Right ventricle myocardium superior (tissue), 1 donor: ENCODE measurements at places on chromosomes 6 and 20.

- DNase-seq: peak; percentile 31
These were observed 24.4 kb downstream of the PCMTD2 start for GRCh38 chr20:64279826-64280459.

GRCh38 chr6:137547186-137547585 lies 53.0 kb upstream of the OLIG3 start:
- no peak for DNase-seq

DNA sequence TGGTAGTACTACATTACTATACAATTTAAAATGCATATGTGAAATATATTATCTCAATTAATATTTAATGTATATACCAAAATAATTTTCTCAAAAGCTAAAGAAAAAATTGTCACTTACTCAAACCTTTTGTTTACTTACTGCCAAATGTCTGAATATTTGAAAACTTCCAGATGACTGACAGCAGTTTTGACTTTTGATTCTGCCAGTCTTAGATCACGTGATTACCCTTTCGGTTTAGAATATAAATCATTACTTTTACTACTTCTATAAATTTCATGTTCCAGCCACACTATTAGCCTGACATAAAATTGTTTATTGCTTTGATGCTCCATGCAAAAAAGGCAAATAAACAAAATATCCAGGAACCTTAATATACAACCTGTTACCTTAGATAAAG lies 680.7 kb upstream of the ID4 start:
- no peak for DNase-seq

DNA sequence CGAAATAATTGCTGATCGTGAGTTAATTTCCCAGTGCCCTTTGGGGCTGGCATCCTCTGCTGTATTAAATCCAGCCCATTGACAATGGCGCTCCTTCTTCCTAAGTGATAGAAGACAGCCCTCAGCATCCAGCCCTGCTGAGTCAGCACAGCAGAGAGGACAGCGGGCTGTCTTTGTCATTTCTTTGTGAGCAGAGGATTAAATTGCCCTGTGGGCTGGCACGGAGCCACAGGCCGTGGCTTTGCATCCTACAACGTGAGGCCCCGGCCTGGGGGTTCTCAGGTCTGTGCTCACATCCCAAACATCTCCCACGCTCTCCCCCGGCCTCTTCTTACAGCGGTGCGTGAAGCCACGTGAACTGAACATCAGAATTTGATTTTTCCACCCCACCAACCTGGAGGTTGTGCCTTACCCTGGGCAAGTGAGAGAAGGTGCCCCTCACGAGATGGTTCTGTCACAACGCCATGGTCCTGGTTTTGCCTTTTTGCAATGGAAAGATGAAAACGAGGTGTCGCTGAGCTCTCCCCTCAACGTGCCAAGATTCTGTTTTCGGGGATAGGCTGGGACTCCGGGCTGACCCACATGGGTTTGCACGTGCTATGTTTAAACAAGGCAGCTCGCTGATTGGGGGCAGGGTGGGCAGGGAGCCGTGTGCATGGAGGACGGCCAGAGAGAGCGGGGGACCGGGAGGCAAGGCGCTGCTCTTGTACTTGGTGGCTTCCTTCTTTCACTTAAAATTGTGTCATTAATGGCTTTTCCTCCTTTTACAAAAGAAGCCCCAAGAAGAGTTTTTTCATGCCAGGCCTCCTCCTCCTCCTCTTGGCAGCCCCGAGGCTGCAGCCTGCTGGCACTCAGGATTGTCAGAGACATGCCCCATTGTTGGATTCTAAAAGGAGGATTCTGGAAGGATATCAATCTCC lies 19.5 kb downstream of the CDH4 start:
- DNase-seq: no peak

DNA sequence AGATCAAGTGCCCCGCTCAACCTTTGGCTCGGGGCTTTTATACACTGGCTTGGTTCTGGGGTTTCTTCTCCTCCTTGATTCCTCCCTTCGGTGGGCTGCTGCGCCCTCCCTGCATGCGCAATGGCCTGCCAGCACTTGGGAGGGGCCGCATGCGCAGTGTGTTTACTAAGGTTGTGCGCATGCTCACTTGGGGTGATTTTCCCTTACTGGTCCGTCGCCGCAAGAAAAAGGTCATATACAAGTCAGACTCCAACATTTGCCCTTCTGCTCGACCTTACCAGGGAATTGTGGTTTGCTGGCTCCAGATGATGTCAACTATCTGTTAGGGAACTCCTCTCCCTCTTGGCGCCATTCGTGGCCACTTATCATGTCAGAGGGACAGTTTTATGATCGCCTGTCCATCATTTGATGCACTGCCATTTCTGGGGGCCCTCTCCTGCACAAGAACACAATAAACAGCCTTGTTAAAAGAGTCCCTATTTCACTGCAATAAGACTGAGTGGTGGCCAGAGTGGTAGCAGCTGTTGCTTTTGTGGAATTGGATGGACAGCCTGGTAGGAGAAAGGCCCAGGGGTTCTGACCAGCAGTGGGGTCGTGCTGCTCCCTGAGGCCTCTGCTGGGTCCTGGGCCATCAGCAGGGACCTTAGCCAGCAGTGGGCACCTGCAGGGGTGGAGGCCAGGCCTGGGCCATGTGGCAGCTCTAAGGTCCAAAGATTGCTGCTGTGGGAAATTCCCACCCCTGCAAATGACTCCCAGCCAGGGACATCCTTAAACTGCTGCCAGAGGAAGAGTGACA lies 2.8 kb upstream of the LBP start:
- DNase-seq: peak; percentile 53

DNA sequence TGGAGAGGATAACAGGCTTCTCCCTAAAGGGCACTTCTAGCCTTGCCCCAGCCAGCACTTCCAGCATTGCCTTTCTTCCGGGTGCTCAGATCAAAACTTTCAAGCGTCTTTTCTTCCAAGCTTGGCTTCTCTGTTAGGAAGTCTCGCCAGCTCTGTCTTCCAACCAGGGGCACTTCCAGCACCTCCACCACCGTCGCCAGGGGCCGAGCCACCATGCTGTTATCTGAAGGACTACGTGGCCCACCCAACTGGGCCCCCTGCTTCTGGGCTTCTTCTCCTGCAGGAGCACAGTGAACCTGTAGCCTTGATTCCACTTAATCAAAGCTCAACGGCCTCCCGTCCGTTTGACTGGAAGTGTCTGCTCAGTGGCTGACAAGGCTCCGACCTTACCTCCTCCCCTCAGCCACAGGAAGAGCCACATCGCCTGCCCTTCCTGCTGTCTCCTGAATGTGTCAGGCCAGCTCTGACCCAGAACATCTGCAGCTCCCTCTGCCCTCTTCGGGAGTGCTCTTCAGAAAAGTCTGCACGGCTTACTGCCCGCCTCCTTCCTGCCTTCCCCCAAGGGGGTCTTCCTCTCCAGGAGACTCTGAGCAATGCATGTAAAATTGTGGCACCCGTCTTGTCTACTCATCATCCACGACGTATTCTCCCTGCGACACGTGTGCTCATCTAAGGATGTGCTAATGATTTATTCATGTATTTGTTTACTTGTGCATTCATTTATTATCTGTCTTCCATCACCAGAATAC lies 527.0 kb downstream of the CDH26 start:
- DNase-seq: no peak
